Right renal pelvis (tissue), 4 donors: ENCODE measurements at places on chromosomes 16 and 17.

DNA sequence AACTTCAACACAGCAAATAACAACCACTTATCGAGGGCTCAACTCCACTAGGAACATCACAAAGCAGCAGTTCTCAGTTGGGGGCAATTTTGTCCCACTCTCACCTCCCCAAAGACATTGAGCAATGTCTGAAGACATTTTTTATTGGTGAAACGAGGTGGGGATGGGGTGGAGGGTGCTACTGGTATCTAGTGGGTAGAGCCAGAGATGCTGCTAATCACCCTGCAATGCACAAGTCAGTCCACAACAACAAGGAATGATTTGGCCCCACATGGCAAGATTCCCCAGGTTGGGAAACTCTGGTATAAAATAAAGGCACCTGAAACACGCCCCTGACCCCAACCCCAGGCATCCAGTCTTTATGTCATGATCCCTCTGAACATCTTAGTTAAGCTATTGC is 33.3 kb downstream of the TLE7 start:
- no peak for DNase-seq

- DNase-seq, result no peak
These were observed 74.7 kb upstream of the CA10 start for GRCh38 chr17:52233176-52233575.

DNA sequence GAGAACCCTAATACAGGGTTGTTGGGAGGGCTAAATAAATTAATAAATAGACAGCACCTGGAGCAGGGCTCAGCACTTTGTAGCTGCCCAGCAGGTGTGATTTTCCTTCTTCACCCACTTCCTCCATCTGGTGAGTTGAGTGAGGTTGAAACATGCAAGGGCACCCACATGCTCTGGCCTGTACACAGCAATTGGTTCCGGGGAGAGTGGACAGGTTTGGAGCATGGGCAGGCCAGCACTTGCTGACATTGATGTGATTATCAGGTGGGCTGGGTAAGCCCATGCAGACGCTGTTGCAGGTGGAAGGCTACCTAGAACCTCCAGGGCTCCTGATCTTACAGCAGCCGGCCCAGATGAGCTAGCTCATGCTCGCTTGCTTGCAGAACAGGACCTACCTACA is 1.3 kb upstream of the MRTFB start:
- no peak for DNase-seq

- DNase-seq, result no peak
These were observed 28.3 kb upstream of the CDC42EP4 start for GRCh38 chr17:73340093-73340596.

DNA sequence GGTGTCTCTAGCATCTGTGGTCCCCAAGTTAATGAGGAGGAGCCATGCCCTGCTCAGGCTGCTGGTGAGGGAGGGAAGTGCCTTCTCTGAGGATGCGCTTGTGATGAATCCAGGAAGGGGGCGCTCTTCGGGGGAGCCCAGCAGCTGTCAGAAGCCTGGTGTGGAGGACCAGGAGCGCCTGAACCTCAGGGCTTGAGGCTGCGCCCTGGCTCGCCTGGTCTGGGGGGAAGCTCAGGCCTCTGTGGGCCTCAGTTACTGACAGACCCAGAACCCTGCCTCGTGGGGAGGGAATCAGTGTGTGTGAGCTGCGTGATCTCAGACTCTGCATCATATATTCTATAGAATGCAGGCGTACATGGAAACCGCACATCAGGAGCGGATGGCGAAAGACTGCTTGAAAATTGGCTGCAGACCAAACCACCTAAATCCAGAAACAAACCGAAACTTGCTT is 126.1 kb downstream of the SEC14L1 start:
- no peak for DNase-seq

DNA sequence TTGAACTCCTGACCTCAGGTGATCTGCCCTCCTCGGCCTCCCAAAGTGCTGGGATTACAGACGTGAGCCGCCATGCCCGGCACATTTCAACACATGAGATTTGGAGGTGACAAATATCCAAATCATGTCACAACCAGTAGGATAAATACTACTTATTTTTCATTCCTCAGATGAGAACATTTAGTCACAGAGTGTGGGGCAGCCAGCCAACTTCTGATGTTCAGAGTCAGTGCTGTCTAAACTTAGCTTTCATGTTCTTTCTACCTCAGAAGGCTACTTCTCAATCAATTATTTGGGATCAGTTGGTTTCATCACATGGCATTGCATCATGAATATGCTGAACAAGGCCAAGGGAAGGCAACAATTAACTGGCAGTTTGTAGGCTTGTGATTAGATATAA is 134.5 kb downstream of the CDH13 start:
- DNase-seq, result no peak

GRCh38 chr16:84712138-84712671 is 12.4 kb downstream of the USP10 start:
- no peak for DNase-seq

DNA sequence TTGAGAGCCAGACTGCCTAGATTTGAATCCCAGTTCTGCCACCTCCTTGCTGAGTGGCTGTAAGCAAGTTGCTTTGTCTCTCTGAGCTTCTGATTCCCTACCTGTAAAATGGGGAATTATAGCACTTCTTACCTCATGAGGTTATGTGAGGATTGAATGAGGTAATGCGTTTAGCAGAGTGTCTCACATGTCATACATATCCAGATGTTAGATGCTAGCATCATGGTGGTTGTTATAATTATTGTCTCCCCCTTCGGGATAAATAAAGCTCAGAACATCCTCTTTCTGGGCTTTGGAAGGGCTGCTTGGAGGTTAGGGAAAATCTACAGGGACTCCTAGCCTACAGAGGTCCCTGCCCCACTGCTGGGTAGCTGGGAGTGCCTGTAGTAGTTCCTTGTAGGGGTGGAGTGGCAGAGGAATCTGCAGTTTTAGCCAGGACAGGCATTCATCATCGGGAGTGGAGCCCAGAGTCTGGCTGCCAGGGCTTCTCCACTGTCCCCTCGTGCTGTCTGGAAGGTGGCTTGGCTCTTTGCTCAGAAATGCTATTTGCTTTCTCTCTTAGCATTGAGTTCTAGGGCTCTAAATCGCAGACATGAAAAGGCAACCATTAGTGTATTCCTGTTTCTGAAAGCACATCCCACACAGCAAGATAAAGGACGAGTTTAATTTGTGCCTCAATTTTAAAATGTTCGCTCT is 137.9 kb upstream of the CACNG3 start:
- DNase-seq, result no peak

DNA sequence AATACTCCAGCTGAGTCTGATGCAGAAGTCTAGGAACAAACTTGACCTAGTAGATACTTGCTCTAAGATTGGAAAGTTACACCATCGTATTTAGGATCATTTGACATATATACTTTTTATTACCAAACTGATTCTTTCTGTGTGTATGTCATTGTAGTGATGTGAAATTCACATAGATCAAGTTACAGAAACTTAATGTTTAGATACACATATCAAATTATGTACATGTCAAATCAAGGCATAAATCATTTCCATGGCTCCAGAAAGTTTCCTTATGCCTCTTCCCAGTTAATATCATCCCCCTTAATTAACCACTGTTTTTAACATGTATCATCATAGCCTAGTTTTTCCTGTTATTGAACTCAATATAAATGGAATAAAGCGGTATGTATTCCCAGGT is 292.0 kb upstream of the CDH11 start:
- no peak for DNase-seq

GRCh38 chr16:51888534-51888933 is 658.4 kb downstream of the TOX3 start:
- DNase-seq, result no peak

DNA sequence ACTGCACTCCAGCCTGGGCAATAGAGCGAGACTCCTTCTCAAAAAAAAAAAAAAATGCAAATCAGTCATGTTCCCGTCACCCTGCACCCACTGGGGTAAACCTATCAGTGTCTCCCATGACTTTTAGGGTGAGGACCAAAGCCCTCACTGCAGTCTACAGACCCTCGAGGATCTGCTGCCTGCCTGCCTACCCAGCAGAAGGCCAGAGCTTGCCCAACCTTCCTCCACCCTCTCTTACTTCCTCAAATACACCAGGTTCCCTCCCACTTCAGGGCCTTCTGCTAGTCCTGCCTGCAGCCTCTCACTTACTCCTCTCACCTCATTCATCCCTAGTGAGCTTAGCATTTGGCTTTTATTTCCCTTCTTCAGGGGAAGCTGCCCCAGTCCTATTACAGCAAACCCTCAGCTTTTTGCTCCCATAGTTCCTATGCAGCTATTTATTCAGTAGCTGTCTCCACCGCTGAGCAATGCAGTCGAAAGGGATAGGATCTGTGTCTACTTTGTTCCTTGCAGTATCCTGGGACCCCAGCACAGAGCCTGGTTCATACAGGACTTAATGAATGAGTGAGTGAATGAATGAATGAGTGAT is 17.8 kb upstream of the TOB1 start:
- no peak for DNase-seq
